ENCODE measurements at places on chromosomes 4 and X.
A peak's percentile ranks its signal among the peaks of the same experiment; 100 is the strongest.

GRCh38 chr4:38504396-38504715, 159.6 kb upstream of the KLF3 start:
- no peak for DNase-seq

DNA sequence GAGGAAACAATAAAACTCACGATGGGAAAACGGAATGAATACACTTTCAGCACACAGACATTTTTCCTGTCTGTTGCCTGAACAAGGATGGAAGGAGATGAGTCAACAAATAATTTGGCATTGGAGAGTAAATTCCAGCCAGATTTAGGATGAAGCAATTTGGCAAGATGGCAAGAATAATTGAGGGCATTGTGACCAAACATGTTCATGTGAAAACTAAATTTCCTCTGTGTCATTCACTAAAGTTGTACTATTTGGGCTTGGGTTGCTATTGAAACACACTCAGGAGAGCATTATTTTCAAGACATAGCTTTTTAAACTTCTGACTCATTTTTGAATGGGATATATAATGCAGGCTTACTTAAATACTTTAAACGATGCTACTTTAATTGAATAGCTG, 1614.4 kb downstream of the PCDH19 start:
- no peak for DNase-seq

DNA sequence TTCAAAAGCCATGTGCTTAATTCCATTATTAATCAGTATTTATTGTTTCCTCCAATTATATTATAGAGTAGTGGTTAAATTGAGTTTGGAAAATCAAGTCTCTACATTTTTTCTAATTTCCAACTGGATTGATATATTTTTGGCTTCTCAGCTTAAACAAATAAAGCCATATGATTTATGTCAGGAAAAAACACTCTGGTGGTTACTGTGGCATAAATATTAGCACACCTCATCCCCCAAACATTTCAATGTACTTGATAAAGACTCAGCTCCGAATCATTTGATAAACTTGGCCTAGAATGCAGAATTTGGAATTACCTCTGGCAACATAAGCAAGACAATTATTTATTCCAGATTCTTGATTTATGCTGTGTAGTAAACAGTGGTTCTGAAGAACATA, 2313.8 kb downstream of the ARAP2 start:
- no peak for DNase-seq

DNA sequence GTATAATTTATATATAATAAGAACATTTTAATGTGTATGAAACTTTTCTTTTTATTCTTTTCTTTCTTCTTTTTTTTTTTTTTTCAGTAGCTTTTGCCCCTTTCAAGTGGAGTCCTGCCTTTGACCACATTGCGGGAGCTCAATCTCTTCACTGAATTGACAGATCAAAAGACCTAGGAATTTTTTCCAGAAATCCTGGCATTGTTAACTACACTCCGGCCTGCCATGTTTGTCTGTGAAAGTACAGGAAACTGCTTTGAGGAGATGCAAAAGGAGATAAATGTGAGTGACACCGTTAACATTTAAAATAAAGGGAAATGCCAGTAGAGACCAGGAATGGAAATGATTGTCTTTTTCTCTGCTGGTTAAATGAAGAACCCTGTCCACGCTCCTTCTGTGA, 159.3 kb upstream of the VCX3A start:
- no peak for DNase-seq

GRCh38 chrX:107769581-107770317, 5.8 kb downstream of the TSC22D3 start:
- DNase-seq = no peak

- no peak for DNase-seq
Observed at GRCh38 chr4:176622251-176622948, 170.3 kb downstream of the VEGFC start.

DNA sequence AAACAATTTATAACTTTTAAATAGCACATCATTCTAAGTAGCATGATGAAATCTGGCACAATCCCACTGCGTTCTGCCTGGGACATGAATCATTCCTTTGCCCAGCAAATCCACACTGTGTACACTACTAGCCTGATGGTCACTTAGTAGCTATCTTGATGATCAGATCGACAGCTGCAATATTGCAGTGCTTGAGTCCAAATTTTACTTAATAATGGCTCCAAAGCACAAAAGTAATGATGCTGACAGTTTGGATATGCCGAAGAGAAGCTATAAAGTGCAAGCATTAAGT, 86.6 kb upstream of the NPNT start:
- DNase-seq = no peak

- no peak for DNase-seq
Observed at GRCh38 chrX:13254076-13254785, 65.6 kb downstream of the ATXN3L start.

DNA sequence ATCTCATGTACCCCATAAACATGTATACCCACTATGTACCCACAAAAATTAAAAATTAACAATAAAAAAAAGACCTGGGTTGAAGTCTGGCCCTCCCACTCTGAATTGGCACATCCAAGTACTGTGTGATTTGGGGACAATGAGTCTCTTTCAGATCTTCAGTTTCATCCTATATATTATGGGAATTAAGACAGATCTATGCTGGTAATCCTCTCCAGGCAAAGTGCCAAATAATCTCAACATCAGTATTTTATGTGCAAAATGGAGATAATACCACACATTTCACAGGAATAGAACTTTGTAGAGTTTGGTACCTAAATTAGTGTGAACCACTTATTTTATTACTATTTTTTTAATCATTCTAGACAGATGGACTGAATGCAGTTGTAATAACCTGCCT, 11.0 kb upstream of the SCD5 start:
- DNase-seq = no peak

DNA sequence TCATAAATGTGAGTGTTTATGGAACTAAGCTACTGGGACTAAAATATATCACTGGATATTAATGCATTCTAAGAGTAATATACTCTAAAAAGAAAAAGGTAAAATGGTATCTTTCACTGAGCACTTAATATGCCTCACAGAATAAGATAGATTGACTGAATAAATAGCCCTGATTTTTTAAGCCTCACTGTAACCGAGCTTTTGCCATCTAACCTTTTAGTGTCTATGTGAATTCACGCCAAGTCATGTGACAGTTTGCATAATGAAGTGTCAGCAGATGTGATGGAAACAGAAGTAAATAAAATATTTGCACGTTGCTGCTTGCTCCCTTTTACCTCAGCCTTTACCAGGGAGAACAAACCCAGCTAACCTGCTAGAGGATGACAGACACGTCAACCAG, 119.7 kb upstream of the NWD2 start:
- no peak for DNase-seq

- no peak for DNase-seq
Observed at GRCh38 chrX:13489454-13489853, 79.9 kb upstream of the EGFL6 start.

GRCh38 chrX:93585661-93586060, 87.7 kb downstream of the NAP1L3 start:
- DNase-seq = no peak

- no peak for DNase-seq
Observed at GRCh38 chr4:173252024-173252935, 81.9 kb downstream of the HMGB2 start.

DNA sequence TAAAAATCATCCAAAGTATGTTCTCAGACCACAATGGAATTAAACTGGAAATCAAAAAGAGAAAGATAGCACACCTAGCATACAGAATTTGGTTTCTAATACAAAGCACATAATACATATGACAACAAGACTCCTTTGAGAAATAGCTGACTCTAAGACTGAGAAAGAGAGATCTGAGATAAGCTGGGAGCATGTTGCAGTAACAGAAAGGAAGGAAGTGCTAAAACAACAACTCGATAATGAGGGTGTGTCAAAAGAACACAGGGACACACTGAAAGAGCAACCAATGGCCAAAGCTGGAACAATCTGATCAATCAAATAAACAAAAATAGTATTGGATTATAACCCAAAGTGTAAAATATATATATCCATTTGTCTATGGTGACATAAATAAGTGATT, 586.6 kb downstream of the C4orf33 start:
- DNase-seq = no peak

GRCh38 chrX:129690435-129690834, 35.7 kb upstream of the APLN start:
- no peak for DNase-seq

DNA sequence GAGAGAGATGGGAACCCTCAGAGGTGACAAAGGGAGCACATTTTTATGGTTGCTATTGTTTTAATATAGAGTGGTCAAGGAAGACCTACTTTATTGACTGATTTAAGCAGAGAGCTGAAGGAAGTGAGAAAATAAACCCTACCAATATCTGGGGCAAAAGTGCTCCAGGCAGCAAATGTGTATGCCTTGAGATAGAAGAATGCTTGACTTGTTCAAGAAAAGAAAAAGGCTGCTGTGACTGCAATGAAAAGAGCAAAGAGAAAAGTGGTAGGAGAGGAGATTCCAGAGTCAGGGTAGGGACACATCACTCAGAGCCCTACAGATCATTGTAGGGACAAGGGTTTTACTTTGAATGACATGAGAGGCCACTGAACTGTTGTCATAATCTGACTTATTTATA, 26.0 kb downstream of the STAP1 start:
- no peak for DNase-seq

GRCh38 chr4:118280501-118281218, 72.1 kb downstream of the PRSS12 start:
- peak; percentile 5 for DNase-seq

- no peak for DNase-seq
Observed at GRCh38 chrX:2325076-2325784, 175.5 kb downstream of the DHRSX start.

- no peak for DNase-seq
Observed at GRCh38 chr4:10175626-10176025, 59.0 kb upstream of the WDR1 start.

DNA sequence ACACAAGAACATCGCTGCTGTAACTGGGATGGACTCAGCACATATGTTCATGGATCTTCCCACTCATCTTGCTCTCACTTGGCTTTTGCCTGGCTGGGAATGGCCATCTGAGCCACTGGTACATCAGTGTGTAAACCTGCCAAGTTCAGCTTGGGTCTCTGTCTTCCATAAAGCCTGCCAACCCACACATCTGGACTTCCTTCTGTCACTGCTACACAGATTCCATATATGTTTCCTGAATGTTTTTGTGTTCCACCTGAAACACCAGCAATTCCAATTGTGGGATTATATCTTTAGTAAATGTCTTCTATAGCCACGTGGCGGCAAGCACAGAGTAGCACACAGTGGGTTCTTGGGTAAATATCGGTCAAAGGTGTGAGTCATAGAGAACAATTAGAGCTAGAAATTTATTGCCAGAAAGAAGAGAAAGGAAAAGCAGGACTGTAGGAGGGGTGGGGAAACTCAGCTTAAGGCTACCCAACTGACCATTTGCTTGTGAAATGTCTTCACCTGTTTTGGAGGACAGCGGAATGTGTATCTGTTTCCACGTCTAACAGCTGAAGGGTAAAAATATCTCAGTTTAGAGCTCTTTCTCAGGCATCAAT, 125.9 kb downstream of the MFAP3L start:
- DNase-seq = no peak

DNA sequence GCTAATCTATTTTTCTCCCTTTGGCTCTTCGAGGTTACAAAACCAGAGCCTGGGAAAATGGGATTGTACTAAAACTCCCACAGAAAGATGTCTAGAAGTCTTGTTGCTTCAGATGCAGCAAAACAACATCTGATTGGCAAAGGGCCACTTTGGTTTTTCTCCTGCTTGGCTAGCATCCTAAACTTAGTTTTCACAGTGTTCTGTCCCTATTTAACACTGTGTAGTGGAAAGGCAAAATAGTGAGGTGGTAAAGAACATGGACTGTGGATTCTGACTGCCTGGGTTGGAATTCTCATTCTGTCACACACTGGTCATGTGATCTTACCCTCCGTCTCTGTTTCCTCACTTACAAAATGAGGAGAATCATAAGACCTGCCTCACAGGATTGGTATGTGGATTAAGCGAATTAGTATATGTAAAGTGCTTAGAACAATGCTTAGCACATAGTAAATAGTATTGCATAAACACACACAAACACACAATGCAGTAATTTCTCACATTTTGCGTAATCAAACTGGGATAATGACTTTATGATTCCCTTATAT, 23.5 kb downstream of the TIGD2 start:
- DNase-seq = no peak

GRCh38 chr4:96093563-96093962, 253.7 kb downstream of the PDHA2 start:
- no peak for DNase-seq

GRCh38 chr4:19309378-19309777, 942.3 kb upstream of the SLIT2 start:
- DNase-seq = no peak

GRCh38 chrX:136496764-136497555, 432 bp upstream of the HTATSF1 start:
- peak; percentile 57 for DNase-seq

- DNase-seq = no peak
Observed at GRCh38 chr4:41505161-41505661, 32.7 kb upstream of the LIMCH1 start.

DNA sequence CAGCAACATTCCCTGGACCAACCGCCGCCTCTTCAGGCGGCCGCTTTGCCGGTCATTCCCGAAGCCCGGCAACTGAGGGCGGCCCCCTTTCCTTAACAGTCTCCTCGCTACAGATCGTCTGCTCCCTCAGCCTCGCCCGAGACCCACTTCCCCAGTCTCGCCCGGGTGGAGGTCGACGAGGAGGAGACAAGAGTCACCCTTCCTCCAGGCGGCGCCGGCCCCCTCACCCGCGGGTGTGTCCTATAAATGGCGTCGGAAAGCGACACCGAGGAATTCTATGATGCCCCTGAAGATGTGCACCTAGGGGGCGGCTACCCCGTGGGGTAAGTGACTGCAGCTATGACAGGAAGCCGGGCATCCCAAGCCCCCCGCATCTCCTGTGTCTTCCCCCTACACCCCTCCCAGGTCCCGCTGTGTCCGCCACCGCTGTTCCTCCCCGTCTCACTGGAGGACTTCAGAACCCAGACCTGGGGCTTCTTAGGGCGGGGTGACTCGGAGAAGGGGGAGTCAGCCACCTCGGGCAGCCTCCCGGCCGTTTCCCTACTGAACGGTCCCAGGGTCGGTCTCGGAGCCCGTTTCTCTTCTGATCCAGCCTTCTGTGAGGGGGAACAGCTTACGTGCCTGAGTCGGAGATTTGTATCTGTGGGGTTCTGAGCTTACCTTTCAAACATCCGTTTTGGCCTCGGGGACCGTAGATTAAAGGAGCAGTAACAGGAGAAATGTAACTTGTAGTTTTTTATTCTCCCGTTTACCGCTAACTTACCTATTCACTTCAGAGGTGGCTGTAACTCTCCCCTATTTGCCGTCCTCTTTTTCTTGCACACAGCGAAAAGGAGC, 570 bp downstream of the WDR44 start:
- DNase-seq = no peak

DNA sequence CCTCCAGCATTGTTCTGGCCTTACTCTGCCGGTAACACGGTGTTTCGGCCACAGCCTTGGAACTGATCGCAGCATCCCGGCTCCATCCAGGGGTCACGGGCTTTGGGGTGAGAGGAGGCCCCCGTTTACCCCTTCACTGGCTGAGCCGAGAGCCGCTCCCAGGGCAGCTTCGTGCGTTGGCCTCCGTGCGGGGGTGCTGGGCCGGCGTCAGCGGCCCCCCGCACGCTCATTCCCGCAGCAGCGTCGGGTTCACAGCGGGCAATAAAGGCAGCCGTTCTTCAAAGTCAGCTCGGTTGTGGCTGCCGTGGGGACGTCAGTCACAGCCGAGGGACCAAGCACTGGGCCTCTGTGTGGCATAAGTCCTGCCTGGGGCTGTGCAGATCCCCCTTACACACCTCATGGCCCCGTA, 25.3 kb upstream of the PLCXD1 start:
- DNase-seq = no peak

Data from activated naive CD4-positive, alpha-beta T cell (primary cell).